ENCODE measurements at places on chromosomes 11 and 22. TPM values are rescaled to one million over a fixed set of nuclear protein-coding genes. Genes with fewer than 3 reads are reported as not detected.

Gene C11orf97
- not detected for total RNA-seq

- no peak for DNase-seq
Measured at GRCh38 chr11:115383431-115383830, 120.8 kb downstream of the CADM1 start.

- no peak for DNase-seq
Measured at GRCh38 chr11:11440144-11440543, 87.1 kb upstream of the CSNK2A3 start.

DNA sequence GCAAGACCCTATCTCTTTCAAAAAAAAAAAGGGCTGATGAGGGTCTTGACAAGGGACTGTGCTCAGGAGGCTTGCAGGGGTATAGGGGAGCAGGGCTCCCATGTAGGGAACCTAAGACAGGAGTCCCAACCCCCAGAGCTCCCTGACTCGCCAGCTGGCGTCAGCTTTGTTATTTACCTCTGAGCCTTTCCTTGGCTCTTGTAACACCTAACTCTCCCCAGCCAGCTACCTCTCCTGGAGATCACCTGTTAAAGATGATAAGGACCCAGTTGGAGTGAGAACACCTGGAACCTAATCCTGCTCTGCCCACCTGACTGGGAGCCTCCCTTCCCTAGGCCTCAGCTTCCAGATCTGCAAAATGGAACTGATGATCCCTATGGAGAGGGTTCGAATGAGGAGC lies 13.2 kb downstream of the SLC35E4 start:
- DNase-seq, result no peak

- DNase-seq, result no peak
Measured at GRCh38 chr11:69344570-69345145, 50.7 kb downstream of the MYEOV start.

Gene VSIG10L2
- not detected for total RNA-seq

- DNase-seq, result no peak
Measured at GRCh38 chr22:47210112-47210657, 447.7 kb downstream of the TBC1D22A start.

DNA sequence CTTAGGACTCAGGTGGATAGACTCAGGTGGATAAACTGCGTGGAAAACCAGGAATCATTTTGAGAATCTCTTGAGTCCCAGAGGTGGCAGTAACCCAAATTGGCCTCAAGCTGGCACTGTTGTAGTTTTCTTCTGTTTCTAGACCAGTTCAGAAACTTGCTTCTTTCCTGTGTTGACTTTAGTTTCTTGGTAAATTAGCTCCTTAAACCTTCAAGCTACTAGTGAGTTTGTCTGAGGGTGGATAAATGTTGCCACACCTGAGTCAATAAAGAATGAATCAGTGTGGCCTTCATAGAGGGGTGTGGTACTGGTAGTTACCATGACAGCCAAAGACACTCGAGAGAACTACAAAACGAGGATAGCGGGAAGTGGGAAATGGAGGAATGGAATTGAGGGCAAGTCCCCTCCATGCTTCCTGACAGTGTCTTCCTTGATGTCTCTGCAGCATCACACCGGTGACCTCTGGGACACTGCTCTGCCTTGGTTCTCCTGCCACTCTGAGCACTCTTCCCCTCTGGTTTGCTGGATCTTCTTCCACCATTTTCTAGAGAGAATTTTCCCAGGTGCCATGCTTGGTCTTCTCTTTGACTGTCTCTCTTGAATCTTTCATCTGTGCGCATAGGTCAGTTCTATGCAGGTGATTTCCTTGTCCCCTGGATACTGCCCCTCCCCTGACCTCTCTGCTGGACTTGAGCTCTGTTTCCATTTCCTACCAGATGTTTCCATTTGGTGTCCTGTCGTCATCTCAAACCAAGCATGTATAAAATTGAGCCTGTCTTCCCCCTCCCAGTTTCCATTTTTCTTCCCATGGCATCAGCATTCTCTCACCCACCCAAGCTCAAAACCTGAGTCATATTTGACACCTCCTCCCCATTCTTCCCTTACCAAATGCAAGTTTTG lies 7.2 kb downstream of the POLD4 start:
- peak; percentile 55 for DNase-seq

- DNase-seq, result no peak
Measured at GRCh38 chr11:119041821-119042514, 11.3 kb upstream of the SLC37A4 start.

GRCh38 chr22:44129619-44129976 lies 51.1 kb upstream of the PARVG start:
- no peak for DNase-seq

Gene TBX10
- not detected for total RNA-seq

Gene ABCC8
- total RNA-seq, result not detected

Gene SPDYC
- total RNA-seq, result not detected

- DNase-seq, result no peak
Measured at GRCh38 chr11:69113226-69113625, 42.5 kb upstream of the SMIM38 start.

DNA sequence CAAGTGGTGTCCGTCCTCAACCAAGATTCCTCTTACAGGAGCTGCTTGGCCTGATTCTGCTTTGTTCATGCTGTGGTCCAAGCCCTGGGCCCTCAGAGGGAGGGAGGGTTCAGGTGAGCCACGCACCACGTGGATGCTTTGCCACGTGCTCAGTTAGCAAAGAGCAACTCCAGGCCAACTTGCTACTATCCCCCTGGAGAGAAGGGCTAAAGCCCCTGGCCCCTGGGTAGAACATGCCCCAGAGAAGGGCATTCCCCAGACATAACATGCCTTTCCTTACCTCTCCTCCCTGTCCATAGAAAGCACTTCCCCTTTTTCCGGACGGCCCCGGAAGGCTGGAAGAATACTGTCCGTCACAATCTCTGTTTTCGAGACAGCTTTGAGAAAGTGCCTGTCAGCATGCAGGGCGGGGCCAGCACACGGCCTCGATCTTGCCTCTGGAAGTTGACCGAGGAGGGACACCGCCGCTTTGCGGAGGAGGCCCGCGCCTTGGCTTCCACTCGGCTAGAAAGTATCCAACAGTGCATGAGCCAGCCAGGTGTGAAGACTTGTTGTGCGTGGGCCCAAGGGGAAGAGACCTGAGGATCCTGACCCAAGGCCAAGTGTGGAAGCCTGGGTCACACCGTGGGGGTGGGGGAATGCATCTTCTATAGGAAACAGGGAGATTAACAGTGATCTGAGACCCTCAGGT lies 8.8 kb downstream of the FOXR1 start:
- no peak for DNase-seq

Gene PLAAT5
- total RNA-seq, result not detected

DNA sequence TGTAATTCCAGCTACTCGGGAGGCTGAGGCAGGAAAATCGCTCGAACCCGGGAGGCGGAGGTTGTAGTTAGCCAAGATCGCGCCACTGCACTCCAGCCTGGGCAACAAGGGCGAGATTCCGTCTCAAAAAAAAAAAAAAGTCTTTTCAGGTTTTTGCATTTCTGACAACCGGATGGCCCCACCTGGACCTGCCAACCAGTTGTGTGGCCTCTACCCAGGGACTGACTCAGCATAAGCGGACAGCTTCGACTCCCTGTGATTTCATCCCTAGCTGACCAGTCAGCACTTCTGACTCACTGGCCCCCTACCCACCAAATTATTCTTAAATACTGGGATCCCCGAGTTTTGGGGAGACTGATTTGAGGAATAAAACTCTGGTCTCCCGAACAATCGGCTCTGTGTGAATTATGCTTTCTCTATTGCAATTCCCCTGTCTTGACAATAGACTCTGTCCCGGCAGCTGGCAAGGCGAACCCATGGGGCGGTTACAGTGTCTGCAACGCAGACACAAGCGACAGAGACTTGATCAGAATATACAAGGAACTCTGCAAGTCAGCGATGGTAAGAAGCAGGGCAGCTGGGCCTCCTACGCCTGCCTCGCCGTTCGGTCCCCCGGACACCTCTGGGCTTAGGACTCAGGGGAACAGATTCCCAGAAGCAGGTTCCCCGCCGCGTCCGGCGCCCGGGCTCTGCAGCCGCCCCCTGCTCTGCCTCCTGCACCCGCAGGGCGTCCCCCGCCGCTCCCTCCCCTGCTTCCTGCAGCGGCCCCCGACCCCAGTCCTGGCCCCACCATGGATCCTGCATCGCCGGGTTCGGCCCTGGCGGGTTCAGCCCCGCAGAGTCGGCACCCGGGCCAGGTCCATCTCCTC lies 741 bp upstream of the TALDO1 start:
- no peak for DNase-seq

DNA sequence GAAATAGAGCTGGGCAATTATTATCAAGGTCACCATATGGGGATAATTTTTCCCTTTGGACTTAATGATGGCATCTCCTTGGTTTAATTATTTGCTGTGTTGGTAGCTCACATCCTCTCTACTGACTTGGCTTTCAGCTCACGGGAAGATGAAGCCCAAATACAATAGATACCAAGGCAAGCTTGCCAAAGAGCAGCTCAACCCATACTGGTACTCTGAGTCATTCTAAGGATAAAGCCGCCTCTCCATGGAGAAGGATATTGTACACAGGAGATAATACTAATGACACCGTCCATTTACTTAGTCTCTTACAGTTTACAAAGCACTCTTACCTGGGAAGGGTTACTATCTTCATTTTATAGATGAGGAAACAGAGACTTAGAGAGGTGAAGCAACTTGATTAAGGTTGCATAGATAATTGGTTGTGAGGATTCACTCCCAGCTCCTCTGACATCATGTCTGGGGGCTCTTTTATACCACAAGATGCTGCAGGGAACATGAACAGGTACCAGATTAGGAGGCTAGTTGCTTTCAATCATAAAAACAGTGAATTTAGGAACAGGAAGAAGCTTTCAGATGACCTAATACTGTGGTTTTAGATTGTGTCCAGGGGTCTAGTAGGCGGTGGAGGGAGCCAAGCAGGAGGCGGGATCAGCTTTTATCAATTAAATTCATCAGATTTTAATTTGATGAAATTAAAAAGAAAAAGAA lies 48.3 kb upstream of the PICALM start:
- DNase-seq, result peak; percentile 41

GRCh38 chr22:17243524-17243923 lies 24.3 kb upstream of the ADA2 start:
- DNase-seq, result no peak

GRCh38 chr11:42319921-42320320 lies 860.5 kb upstream of the LRRC4C start:
- no peak for DNase-seq

- DNase-seq, result no peak
Measured at GRCh38 chr11:5846701-5847100, 5.0 kb upstream of the OR52E6 start.

Gene OR8H1
- not detected for total RNA-seq

Measured in HFFc6 (cell line).